ENCODE measurements at places on chromosomes 4 and X. TPM values are rescaled to one million over a fixed set of nuclear protein-coding genes. Genes with fewer than 3 reads are reported as not detected.

TLR2 gene
- total RNA-seq: 1.8 TPM

SFRP2 gene
- not detected for total RNA-seq

GRIA3 gene
- total RNA-seq: not detected

RAB33A gene
- 28.8 TPM for total RNA-seq

RBM3 gene
- 191 TPM for total RNA-seq

CACNA1F gene
- total RNA-seq: 0.90 TPM

GPAT3 gene
- total RNA-seq: 1.6 TPM

NDNF gene
- 0.34 TPM for total RNA-seq

MCF2 gene
- total RNA-seq: 0.59 TPM

- DNase-seq: no peak
Observed at GRCh38 chr4:42411803-42412202, 14.5 kb downstream of the SHISA3 start.

- peak; percentile 10 for DNase-seq
Observed at GRCh38 chrX:13131396-13132137, 87.1 kb upstream of the FAM9C start.

GRCh38 chr4:47213106-47213505 lies 181.7 kb downstream of the GABRB1 start:
- no peak for DNase-seq

DNA sequence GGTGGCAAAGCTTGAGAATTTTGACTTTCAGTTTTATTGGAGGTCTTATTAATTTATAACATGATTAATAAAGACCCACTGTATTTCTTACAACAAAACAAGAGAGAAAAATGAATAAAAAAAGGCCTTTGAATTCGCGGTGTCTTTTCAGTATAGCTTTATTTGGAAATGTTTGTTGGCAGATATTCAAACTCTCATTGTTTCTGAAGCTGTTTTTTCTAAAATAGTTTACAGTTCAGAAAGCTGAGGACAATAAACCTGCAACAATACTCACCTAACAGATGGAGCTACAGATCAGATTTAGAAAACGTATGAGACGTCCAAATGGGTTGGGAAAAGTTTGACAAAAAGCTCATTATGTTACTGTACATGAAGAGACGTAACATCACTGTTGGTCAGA lies 2.4 kb upstream of the SPARCL1 start:
- DNase-seq: no peak

DNA sequence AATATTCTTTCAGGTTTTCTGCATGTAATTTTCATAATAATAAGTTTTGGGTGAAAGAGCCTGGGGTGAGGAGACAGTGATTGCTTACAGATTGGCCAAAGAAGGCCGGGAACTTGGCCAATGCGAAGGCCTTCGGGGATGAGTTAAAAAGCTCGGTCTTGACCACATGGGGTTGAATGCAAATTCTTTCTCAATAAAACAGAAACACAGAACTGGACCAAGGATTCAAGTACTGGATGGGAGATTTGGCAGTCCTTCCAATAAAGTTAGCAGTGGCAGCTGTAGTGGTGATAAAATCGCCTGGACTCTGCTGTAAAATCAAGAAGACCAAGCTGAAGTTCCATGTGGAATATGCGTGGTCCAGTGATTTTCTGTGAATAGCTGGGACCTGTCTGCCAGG lies 282.2 kb upstream of the KLF3 start:
- DNase-seq: no peak

DNA sequence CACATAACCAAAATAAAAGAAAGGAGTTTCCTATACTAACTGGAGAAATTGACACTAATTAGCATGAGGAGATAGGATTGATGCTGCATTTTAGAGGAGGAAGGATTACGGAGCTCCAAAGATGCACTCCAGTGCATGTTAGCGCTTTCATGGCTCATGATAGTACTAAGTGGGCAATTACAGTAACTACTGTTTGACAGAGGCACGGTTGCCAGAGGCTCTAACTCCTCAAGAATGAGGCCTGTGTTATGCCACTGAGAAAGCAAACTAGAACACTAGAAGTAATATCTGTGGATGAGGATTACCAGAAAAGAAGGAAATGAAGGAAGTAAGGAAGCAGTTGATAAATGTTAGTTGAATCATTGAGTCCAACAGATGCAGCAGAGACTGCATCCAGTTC lies 19.6 kb upstream of the PDGFC start:
- no peak for DNase-seq

GRCh38 chr4:95499291-95499696 lies 49.5 kb downstream of the UNC5C start:
- no peak for DNase-seq

DNA sequence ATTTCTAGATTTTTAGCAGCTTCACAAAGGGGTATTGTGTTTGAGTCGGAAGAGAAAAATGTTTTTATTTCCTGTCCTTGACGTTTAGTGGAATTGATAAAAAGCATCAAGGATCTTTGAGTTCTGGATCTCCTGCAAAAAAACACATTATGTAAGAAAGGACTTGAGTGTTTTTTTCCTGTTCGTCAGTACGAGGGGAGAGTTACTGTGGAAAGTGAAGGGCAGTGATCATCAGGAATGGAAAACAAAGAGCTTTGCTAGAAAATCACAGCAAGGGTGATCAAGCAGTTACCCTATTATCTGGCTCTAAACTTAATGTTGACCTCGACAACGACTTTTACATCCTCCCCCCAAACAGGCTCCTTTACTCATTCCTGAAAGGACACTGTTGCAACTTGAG lies 7.3 kb downstream of the LIMCH1 start:
- DNase-seq: no peak

DNA sequence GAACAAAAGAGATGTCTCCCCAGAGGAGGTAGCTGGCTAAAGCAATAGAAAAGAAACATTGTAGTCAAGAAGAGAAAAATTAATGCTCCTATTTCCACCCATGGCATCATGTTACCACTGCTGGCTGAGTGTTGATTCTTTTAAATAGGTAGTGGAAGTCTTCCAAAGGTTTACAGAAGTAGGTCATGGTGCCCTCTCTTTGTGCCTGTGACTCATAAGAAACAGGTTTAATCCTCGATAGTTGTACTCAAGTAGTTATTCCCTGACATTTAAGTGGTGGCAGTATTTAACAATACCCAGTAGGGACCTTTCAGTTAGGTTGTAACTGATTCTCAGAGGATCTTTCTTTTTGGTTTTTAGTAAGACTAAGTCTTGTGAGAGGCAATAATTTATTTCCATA lies 247.8 kb downstream of the TEX13A start:
- no peak for DNase-seq

- DNase-seq: no peak
Observed at GRCh38 chr4:127141856-127142255, 490.9 kb upstream of the INTU start.

DNA sequence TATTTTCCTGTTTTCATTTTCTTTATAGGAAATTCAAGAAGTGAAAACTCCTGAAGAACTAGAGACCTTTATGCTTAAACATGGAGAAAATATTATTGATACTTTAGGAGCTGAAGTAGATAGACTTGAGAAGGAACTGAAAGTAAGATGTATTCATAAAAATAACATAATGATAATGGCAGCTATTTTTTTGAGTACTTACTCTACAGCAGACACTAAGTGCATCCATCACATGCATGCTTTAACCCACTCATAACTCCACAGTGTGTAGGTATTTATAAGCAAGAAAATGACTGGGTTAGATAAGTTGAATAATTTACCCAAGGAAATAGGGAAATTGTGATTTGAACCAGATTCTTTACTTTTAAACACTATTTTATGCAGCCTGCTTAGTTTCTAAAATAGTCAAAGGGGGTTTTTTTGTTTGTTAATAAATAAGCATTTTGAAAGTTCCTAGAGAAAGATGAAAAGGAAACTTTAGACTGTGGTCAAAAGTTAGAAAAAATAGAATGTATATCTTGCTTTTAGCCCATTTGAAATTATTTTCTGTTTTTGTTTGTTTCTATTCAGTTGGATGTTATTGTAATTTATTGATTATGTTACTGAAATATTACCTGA lies 74.2 kb downstream of the BEND4 start:
- no peak for DNase-seq

- DNase-seq: no peak
Observed at GRCh38 chrX:150316564-150316963, 46.6 kb upstream of the MAMLD1 start.

- DNase-seq: no peak
Observed at GRCh38 chr4:6402566-6403399, 69.6 kb downstream of the PPP2R2C start.

- DNase-seq: no peak
Observed at GRCh38 chr4:158895797-158896576, 127.2 kb downstream of the FNIP2 start.

DNA sequence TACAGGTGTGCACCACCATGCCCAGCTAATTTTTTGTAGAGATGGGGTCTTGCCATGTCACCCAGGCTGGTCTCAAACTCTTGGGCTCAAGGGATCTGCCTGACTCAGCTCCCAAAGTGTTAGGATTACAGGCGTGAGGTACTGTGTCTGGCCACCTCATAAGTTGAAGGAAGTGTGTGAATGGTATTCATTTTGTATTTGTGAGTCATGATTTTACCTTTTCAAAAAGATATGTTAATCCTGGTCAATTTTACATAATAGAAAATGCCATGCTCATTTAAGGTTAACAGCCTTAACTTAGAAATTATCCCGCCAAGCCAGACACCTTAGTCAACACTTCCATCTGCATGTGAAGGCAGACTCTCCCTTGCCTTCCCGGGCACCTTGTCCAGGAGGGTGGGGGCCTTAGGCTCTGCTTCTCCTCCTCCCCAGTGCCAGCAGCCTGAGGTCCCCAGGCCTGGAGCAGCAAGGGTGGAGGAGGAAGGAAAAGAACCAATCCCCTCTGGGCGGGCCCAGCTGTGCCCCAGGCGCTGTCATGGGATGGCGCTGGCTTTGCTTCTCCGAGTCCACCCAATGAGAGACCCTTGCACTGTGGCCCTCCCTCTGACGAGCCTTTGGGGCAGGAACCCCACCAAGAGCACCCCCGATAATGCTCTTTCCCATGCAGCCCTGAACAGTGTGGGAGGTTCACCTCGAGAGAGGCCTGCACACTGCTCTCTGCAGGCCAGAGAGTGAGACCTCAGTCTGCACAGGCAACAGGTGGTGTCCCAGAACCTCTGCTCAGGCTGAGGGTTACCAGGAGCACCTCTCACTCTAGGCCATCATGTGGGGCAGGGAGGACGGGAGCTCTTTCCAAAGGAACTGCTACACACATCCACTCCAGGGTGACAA lies 37.3 kb downstream of the RNF212 start:
- DNase-seq: no peak

DNA sequence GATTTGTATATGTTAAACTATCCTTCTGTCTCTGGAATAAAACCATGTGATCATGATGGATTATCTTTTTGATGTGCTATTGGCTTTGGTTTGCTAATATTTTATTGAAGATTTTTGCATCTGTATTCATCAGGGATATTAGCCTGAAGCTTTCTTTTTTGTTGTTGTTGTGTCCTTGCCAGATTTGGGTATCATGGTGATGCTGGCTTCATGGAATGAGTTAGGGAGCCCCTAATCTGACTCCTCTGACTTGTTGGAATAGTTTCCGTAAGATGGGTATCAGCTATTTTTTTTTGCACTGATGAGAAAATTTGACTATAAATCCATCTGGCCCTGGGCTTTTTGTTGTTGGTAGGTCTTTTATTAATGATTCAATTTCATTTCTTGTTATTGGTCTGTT lies 45.7 kb downstream of the ATP10D start:
- DNase-seq: no peak

Data from activated CD8-positive, alpha-beta T cell treated with anti-CD3 and anti-CD28 coated beads for 36 hours (primary cell).